ENCODE measurements at places on chromosomes 12 and 14.
A peak's percentile ranks its signal among the peaks of the same experiment; 100 is the strongest.

- no peak for DNase-seq
These were observed 5.6 kb downstream of the SH2B3 start for GRCh38 chr12:111411185-111411764.

DNA sequence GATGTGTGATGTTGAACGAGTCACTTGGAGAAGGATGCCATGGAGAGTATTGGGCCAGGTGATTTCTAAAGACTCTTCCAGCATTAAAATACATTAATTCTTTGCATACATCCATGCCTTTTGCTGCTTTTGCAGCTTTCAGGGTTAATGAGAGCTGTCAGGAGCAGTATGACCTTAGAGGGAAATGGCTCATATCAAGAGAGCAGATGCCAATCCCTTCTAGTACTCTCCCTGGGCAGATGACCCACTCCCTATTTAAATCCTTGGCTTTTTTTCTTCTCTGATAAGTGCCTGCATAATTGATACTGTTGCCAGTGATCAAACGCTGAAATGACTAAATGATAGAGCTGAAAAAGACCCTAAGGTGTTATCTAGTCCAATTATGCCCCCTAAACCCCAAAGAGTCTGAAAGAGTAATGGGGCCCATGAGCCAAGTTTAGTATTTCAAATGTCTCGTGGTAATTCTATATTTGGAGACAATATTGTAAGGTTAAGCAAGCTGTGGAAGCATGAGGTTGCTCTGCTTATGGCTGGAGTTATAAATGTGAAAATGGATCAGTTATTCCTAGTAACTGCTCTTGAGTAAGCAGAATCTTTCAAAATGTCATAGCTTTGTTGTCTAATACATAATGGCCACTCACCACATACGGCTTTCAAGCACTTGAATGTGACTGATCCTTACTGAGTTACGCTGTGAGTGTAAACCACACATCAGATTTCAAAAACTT, 137.3 kb downstream of the ETV6 start:
- no peak for DNase-seq

DNA sequence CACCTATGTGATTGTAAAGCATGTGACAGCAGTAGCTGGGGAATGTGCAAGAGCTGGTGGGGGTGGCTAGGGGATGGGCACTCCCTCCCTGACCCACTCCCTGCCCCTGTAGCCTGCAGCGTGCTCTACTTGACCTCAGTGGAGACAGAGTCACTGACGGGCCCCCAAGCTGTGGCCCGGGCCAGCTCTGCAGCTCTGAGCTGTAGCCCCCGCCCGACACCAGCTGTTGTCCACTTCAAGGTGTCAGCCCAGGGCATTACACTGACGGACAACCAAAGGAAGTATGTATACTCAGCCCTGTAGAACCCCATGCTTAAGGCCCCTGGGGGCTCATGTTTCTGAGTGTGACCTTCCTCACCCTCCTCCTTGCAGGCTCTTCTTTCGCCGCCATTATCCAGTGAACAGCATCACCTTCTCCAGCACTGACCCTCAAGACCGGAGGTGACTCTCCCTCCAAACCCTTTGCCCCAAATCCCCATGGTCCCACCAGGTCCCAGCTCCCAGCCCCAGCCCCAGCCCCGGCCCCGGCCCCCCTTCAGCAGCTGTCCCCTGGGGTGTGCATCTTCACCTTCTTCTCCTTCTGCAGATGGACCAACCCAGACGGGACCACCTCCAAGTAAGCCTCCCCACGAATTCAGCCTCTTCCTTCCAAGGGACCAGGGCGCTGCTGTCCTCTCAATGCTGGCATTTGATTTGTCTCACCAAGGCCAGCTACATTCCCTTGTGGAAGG, 13.3 kb downstream of the TNS2 start:
- no peak for DNase-seq

GRCh38 chr12:120965534-120966091, 12.7 kb upstream of the HNF1A start:
- no peak for DNase-seq

DNA sequence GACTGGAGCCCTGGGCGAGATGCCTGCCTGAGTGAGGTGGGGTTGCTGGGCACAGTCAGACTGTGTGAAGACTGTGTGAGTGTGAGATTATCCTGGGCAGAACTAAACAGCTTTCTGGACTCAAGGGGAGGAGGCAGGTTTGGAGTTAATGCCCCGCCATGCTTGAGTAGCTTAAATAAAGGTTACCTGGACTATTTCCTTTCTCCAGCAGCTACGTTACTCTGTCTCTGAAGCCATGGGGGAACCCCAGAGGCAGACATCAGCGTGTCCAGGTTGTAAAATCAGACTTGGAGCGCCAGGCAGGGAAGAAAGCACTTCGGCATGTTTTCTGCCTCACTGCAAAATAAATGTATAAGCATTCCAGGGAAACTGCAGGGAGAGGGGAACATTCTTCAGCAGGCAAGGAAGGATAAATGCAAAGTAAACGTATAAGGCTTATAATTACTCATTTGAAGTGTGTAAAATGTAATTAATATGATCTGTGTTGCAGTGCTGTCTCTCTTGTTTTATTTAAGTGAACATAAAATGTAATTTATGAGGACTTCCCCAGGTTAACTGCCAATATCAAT, 129.7 kb downstream of the CHST11 start:
- no peak for DNase-seq

GRCh38 chr12:13981296-13981962, at the start of gene GRIN2B:
Gene GRIN2B (minus strand): TSS chr12:13981602. CDS start chr12:13866208, 115,394 bp downstream.
- DNase-seq, result no peak

GRCh38 chr12:67434671-67435370, 165.7 kb downstream of the CAND1 start:
- no peak for DNase-seq

GRCh38 chr14:99571303-99571986, 32.6 kb downstream of the CCDC85C start:
- no peak for DNase-seq

DNA sequence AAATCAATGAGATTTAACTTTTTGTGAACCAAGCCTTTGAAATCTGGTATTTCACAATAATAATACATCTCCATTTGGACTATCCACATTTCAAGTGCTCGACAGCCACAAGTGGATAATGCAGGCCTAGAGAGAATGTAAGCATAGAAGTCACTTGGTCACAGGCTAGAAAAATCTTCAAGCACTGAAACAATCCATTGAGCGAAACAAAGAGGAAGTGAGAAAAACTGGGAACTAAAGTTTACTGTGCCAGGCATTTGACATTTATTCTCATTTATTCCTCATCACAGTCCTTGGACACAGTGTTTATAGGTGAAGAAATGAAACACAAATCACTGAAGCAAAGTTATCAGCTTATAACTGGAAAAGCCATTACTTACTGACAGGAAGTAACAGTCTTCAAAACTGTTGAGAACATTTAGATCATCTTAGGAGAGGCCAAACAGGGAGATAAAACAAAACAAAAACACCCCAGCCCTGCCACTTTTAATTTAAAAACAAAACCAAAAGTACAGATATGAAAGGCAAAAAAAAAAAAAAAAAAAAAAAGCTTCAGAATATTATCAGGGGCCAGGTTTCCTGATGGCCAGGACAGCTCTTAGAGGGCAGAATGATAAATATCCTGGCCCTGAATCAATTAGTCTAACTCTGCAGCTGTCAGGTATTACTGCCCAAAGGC, 29.2 kb downstream of the GNS start:
- no peak for DNase-seq

- DNase-seq, result no peak
These were observed 7.6 kb downstream of the FCF1 start for GRCh38 chr14:74720526-74720925.

GRCh38 chr12:85277900-85278597, 2.0 kb upstream of the ALX1 start:
- DNase-seq, result no peak

GRCh38 chr14:20622816-20623291, 18.6 kb downstream of the OR6S1 start:
- DNase-seq, result no peak

- DNase-seq, result no peak
These were observed 18.8 kb downstream of the NCKAP5L start for GRCh38 chr12:49809381-49809905.

- DNase-seq, result peak; percentile 60
These were observed 194.9 kb upstream of the OR4E1 start for GRCh38 chr14:21868442-21869046.

GRCh38 chr12:54631988-54632728, 2.5 kb downstream of the LACRT start:
- DNase-seq, result peak; percentile 20

GRCh38 chr14:55347040-55347439, 64.6 kb downstream of the ATG14 start:
- DNase-seq, result no peak

All from iPS DF 19.7 (cell line).